ENCODE measurements at places on chromosomes 7 and 10.

- no peak for DNase-seq
Measured at GRCh38 chr7:25520516-25520915, 292.2 kb upstream of the NPVF start.

DNA sequence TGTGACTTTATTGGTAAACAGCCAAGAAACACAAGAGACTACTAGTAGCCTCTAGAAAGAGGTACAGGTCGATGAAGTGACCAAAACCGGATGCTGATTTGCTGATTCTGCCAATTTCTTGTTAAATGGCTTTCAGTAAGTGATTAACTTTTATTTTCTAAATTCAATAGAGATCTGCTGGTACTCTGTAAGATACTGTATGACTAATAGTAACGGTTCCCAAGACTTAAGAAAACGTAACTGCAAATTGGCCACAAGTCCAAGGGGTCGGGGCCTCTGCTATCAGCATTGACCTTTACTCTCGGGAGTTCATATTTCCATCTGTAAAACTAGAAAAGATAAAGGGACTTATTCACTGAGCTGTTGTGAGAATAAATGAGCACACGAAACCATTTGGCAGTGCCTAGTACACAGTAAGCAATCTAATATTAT, 1.4 kb downstream of the FAM3C start:
- no peak for DNase-seq

GRCh38 chr10:28922127-28922526, 244.8 kb downstream of the BAMBI start:
- DNase-seq = no peak

DNA sequence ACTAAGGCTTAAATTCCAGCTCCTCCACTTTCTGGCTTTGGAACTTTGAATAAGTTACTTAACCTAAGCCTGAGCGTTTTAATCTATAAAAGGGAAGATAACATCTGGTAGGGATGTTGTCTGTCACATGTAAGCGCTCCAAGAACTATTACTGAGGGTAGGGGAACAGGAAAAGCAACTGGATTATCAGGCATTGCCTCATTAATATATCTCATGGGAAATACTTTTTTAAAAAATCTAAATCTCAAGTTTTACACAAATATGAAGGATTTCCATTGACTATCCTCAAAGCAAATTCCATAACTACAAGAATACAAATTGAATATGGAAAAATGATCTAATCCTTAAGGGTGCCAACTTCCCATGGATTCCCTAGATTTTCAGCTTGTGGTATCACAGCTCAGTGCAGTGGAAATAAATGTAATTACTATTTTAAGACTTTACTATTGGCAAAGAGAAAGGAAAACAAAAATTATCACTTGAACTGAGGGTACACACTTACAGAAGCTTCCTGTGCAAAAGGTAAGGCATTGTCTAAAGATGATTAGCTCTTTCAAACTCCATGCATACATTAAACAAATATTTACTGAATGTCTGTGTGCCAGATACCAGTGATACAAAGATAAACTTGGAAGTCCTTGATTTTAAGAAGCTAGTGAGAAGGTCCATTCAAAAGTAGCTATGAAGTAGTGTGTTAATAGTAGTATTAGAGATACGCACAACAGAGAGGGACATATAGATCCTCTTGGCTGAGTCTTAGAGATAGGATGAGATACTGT, 38.4 kb downstream of the NT5C2 start:
- DNase-seq = no peak

GRCh38 chr10:82628373-82628772, 753.4 kb downstream of the NRG3 start:
- no peak for DNase-seq

- no peak for DNase-seq
Measured at GRCh38 chr7:64686493-64687184, 20.7 kb downstream of the ZNF107 start.

DNA sequence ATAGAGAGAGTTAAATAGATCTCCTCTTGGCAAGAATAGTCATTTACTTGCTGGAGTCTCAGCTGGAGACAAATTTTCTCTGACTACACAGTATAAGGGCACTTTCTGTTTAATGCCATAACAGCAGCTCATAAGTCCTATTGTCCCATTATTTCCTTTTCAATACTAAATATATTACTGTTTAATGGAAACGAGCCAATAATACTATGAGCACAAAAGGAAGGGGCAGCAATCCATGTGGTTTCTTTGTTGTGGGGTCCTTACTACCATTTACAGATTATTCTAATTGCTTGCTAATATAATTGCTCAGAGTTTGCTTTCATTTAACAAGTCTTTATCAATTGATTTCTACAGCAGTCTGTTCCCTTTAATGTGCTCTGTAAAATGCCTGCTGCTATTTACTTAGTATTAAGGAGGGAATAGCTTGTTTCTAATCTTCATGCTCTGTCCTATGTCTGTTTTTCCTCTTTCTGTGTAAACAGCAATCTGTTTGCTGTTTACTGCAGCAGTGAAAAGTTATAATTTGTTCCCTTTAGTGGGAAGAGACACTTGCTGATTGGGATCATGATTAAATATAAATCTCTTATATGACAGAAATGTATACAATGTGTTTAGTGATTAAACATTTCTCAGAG, 296.2 kb upstream of the SMIM30 start:
- peak; percentile 39 for DNase-seq

DNA sequence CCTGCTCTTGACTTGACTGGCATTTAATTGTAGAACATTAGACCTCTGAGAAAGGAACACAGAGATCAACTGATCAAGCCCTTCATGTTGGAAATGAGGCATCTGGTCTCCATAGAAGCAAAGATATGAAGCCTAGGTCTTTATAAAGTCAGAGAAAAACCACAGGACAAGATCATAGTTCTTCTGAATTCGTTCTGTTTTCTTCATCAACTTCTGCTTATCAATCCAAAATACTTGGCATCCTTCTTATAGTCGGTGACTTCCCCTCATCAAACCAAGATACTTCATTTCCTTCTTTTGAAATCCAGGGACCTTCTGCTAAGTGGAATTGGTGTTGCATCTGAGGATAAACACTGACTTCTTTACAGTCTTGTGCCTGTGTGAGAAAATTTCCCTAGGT, 77.1 kb upstream of the PRKCQ start:
- DNase-seq = no peak

- DNase-seq = no peak
Measured at GRCh38 chr7:82081644-82082224, 311.9 kb upstream of the HGF start.

GRCh38 chr10:125163803-125164202, 3.4 kb upstream of the CTBP2 start:
- no peak for DNase-seq

GRCh38 chr7:24978843-24979469, 1.0 kb downstream of the OSBPL3 start:
- no peak for DNase-seq

GRCh38 chr10:11527691-11528255, 83.7 kb downstream of the USP6NL start:
- DNase-seq = no peak

Measured in NCI-H1092 (cell line).